ENCODE measurements at places on chromosomes 5 and 9.

GRCh38 chr5:3116366-3116765, 364.9 kb upstream of the IRX2 start:
- no peak for DNase-seq

- no peak for DNase-seq
Measured at GRCh38 chr5:152104211-152104610, 179.6 kb upstream of the GLRA1 start.

- no peak for DNase-seq
Measured at GRCh38 chr5:92119110-92119509, 736.0 kb upstream of the ARRDC3 start.

- no peak for DNase-seq
Measured at GRCh38 chr5:163978897-163979296, 473.5 kb downstream of the MAT2B start.

DNA sequence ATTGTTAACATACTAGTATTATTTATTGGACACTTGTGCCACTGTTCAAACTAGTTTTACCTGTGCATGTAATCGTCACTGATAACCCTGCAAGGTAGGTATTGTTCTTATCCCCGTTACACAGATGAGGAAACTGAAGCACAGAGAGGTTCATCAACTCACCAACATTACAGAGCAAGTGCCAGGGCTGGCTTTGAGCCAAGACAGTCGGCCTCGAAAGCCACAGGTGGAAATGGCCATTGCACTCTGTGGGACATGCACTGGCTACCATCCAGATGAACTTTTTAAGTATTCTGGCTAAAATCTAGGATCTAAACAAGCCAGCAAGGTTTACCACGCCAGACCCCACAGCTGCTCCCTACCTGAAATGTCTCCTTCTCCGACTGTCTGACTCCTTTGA, 57.9 kb downstream of the TEX10 start:
- no peak for DNase-seq

DNA sequence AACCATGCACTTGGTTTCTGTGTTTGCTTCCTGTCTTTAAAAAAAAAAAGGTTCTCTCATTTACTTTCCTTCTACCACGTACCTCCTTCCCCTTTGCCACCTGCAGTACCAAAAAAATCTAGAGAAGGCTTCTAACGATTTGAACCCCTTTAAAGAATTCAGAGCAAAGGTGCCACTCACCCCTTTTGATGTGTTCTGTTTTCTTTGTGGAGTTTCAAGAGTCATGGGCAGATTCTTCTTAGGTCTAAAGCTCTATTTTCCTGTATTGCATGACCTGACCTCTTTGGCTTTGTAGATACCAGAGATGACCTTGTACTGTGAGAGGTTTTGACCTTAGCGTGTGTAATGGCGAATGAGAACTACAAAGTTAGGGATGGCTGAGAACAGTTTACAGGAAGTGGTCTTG, 29.0 kb downstream of the TXNDC8 start:
- no peak for DNase-seq

DNA sequence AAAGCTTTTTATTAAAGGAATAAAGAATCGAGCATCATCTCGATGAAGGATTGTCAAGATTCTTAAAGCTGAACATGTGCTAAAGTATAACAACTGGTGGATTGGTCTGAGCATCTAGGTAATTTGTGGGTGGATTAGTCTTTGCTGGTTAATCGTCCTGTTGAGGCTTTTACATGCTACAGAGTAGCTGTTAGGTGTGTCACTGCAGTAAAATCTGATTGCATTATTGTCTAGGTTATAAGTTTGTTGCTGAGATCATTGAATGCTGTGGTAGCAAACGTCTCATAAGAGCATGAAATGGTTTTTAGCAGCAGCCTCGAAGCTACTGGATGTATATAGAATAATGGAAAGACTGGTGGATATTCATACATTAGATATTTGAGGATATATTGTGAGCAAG, 7.2 kb downstream of the FBXO38 start:
- no peak for DNase-seq

- no peak for DNase-seq
Measured at GRCh38 chr9:83081846-83082245, 18.9 kb upstream of the RASEF start.

GRCh38 chr5:132689513-132689912, 15.7 kb downstream of the IL4 start:
- DNase-seq = no peak

DNA sequence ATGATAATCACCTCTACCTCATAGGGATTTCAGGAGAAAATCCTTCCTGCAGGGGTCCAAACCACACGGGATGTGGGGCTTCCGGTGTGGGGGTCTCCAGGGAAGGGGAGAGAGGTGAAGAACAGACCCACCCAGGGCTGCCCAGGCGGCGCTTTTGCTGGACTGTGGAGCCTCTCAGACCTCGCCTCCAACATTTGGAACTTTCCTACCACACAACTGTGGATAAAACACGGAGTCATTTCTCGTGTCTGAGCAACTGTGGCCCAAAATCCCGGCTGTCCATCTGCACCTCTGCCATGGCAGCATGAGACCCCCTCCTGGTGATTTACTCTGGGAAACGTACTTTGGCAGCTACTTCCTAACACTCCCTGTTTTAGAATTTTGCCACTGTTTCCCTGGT, 307.8 kb upstream of the IRX4 start:
- DNase-seq = no peak

DNA sequence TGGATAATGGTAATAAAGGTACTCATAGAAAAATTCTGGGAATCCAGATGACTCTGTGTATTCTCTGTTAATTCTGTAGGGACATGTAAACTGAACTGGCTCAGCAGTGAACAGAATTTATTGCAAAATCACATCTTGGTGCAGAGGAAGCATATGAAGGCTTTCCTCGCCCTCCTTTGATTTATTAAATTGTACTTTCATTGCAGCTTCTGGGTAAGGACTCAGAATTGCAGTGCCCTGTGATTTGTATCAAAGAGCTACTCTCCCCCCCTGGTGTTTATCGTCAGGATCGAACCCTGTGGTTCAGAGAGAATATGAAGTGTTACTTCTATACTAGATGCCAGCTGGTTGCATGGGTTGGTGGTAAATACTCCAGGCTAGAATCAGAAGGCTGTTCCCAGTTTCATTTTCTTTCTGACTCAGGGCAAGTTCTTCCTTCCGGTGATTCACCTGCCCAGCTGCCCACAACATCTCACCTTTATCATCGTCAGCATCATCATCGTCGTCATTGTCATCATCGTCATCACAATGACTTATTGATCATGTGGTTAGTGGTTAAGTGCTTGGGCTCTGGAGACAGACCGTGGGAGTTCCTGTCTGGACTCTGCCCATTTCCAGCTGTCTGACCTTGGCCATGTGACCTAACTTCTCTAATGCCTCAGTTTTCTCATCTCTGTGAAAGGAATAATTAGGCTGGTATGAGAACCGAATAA, 238.8 kb downstream of the ARHGAP26 start:
- peak; percentile 93 for DNase-seq

DNA sequence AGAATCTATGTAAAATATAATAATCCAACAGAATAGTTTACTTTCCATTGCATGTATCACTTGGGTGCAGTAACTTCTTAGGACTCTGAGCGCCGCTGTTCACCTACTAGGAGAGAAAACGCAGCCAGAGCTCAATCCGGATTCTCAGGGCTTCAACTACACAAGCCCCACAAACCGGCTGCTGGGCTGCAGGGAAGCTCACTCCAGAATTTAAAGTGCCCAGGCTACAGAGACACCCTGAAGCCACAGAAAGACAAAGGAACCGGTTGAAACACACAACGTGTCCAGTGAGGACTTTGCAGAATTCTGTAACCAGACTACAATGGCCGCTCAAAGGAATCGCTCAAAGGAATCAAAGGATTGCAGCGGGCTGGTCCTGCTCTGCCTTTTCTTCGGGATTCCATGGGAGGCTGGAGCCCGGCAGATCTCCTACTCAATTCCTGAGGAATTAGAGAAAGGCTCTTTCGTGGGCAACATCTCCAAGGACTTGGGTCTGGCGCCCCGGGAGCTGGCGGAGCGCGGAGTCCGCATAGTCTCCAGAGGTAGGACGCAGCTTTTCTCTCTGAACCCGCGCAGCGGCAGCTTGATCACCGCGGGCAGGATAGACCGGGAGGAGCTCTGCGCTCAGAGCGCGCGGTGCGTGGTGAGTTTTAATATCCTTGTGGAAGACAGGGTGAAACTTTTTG, at the start of gene PCDHGA10:
Gene PCDHGA10 (plus strand): TSS at position 134 of the 686 bp plus-strand sequence. CDS start 189 bp downstream, at position 323.
- peak; percentile 35 for DNase-seq

GRCh38 chr5:130090569-130091270, 186.5 kb downstream of the CHSY3 start:
- no peak for DNase-seq

- DNase-seq = no peak
Measured at GRCh38 chr5:10364186-10364689, 10.7 kb downstream of the MARCHF6 start.

- DNase-seq = no peak
Measured at GRCh38 chr9:99485459-99485858, 263.4 kb downstream of the SEC61B start.

DNA sequence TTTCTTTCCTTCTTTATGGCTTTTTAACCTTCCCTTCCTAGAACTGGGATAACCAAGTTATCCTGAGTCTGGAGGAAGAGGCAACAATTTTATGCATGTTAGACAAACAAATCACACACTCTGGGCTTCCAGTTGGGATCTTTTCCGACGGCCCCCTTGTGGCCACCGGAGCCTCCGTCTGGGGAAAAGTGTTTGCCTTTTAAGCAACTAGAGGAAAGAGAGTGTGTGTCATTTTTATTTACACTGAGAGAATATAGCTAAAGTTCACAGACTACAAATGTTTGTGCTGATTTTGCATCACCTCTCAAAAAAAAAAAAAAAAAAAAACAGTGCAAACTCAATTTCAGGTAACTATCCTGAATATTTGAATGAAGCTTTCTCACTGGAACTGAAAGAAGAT, 126.2 kb downstream of the SEMA6A start:
- DNase-seq = no peak
